ENCODE measurements at places on chromosomes 2 and 18.

DNA sequence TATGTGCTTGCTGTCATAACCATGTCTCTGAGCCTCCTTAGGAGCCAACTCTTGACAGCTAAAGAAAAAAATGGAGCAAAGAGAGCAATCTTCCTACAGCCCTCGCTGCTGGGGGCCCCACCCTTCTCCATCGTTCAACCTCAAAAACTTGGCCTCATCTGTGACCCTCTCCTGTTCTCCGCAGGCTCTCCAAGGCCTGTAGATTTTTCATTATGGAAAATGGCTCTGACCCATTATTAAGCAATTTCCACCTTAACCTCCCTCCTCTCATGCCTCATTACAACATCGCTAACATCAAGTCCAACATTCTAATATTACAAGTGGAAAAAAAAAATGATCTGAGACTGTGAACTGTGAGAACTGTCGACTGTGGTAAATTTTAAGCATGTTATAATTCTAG is 98.7 kb downstream of the SLC8A1 start:
- DNase-seq = no peak

- DNase-seq = no peak
Observed at GRCh38 chr2:71668326-71669057, 215.1 kb downstream of the DYSF start.

DNA sequence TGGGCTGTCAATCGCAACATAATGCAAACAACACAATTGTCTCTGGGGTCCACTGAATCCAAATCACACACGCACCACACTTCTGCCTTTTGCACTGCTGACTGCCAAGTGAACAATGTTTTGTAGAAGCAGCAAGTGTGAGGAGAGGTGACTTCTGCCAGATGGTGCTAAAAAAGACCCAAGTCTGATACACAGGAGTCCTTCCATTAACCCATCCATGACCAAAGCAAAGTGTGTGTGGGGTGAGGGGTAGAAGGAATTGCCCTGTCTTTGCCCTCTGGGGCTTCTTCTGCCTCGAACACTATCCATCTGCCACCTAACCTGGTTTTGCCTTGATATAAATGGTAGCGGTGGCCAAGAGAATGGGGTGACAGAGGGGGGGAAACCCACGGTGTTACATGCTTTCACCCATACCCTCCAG is 50.0 kb downstream of the C2orf42 start:
- DNase-seq = no peak

DNA sequence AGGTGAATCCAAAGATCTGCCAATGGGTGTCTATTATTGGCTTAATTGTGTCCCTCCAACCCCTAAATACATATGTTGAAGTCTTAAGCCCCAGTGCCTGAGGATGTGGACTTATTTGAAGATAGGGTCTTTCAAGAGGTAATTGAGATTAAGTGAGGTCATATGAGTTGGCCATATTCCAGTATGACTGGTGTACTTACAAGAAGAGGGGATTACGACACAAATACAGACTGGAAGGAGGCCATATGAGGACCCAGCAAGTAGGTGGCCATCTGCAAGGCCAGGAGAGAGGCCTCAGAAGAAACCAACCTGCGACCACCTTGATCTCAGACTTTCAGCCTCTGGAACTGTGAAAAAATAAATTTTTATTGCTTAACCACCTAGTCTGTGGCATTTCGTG is 121.1 kb upstream of the FN1 start:
- no peak for DNase-seq

DNA sequence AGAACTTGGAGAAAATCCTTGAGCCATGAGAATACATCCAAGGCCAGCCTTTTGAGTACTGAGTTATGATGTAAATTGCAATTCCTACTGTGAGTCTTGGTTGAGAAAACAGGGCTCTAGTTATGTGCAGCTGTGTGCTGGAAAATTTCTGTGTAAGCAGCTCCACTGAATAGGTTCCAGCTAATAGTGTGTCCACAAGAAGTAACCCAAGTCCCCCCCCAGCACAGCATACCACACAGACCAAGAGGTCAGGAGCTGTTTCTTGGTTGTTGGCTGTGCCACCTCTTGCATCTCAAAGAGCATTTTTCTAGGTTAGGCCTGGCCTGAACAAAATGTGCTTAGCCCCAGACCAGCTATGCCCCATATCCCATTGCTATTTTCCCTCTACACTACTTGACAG is 36.8 kb upstream of the APCDD1 start:
- no peak for DNase-seq

DNA sequence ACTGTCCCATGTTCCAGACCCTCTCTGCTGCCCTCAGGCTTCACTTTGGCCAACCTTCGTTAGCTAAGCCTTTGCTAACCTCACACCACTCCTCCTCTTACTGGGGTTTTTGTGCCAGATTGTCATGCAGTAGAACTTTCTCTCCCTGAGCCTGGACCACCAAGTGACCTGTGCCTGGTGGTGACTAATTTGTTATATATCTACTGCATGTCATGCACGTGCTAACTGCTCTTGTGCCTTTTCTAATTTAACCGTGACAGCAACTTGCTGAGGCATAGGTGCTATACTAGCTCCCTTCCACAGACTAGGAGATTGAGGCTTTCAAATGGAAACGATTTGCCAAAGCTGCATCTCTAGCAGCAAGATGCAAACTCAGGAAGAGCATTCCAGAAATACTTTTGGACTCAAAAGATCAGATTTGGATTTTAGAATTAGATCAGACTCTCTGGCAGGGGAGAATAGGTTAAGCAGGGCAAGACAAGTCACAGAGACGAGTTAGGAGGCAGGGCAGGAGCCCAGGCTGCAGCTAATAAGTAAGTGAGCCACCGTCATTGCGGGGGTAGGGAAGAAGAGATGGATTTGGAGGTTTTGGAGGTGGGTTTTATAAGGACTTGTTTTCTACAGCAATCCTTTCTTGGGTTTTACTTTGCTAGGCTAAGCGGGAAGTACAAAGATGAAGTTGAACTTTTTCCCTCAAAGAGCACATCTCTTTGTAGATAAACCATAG is 1.8 kb downstream of the PPP1R7 start:
- DNase-seq = no peak

DNA sequence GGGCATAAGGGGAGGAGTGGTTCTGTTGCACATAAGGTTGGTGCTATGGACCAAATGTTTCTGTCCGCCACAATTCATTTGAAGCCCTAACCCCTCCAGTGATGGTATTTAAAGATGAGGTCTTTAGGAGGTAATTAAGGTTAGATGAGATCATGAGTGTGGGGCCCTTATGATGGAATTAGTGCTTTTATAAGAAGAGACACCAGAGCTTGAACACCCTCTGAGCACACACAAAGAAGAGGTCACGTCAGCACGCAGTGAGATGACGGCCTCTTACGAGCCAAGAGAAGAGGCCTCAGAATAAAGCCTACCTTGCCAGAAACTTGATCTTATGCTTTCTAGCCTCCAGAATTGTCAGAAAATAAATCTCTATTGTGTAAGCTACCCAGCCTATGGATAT is 386.4 kb upstream of the CYRIA start:
- no peak for DNase-seq

- no peak for DNase-seq
Observed at GRCh38 chr2:142220239-142220638, 89.4 kb upstream of the LRP1B start.

DNA sequence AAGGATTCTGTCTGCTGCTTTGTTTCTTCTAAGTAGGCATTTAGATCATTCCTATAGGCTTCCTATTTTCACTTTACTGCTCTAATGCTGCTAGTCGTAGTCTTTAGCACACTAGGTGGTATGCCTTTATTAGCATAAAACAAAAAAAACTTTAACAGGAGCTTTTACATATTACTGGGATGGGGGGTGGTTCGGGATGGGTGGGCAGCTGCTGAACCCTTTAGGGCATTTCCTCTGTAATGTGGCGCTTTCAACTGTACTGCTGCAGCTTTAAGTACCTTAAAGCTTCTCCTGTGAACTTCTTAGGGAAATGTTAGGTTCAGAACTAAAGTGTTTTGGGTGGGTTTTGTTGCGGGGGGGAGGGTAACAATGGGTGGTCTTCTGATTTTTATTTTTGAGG is 41.3 kb downstream of the ACTR2 start:
- DNase-seq = no peak

- DNase-seq = no peak
Observed at GRCh38 chr2:203750346-203751068, 44.1 kb downstream of the CD28 start.

GRCh38 chr2:172323256-172323655 is 104.1 kb upstream of the ITGA6 start:
- DNase-seq = no peak

DNA sequence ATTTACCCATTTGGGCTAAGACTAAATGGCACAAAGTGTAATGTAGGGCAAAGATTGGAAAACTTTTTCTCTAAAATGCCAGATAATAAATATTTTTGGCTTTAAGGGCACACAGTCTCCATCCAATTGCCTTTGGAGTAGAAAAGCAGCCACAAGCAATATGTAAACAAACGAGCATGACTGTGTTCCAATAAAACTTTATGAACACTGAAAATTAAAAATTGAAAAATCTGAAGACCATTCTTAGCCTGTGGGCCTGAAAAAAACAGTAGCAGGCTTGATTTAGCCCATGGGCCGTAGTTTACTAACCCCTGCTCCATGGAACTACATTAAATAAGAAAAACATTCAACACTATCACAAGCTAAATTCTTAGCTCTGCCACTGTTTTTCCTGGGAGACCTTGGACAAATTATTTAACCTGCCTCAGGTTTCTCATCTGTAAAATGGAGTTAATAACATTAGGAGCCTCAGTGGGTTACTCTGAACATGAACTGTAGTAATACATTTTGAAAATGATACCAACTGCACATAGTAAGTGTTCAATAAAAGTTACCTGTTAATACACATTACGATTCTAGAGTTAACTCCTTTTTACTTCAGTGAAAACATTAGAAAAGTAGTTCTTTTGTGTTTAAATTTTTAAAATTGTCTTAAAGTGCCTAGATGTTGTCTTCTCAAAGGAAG is 1.3 kb downstream of the IFIH1 start:
- DNase-seq = no peak

DNA sequence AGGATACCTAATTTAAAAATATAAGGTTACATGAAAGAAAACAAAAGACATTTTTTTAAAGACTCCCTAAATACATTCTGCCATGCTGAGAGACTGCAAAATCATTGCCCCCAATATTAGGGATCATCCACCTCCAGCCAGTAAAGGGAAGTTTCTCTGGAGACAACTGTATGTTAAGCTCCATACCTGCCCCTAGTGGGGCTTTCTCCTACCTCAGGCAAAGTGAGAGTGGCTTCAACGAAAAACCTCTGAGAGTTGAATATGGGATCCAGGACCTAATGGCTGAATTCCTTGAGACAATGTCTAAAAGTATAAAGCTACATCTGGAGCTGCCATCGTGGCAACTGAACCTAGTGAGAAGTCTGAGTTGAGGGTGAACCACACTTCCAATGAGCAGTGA is 248.1 kb upstream of the FIGN start:
- no peak for DNase-seq
